Colonic mucosa (tissue), 4 donors: ENCODE measurements at places on chromosomes 3 and 15. TPM values are rescaled to one million over a fixed set of nuclear protein-coding genes. Genes with fewer than 3 reads are reported as not detected.

DNA sequence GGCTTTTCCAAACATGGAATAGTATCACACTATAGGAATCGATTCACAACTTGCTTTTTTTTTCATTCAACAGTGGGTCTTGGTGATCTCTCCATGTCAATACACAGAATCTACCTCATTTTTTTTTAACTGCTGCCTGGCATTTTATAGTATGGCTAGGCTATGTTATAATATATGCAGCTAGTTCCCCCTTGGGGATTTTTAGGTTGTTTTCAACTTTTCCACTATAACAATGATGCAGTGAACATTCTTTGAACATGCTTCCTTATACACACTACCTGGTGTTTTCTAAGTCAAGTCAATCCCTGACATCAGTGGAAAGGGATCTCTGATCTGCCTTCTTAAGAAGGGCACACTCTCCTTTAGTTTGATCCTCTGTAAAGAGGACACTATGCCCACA lies 46.5 kb upstream of the PLXND1 start:
- H3K36me3 ChIP-seq = no peaks in the 10 kb centered on the region
- peaks cover 5% of the 10 kb centered on the region for H3K4me1 ChIP-seq
- no peak for DNase-seq
- H3K27me3 ChIP-seq = no peaks in the 10 kb centered on the region
- no peak overlapping the region for H3K27ac ChIP-seq

- H3K36me3 ChIP-seq = no peaks in the 10 kb centered on the region
- H3K4me1 ChIP-seq = no peaks in the 10 kb centered on the region
- no peak overlapping the region for H3K4me3 ChIP-seq
- no peaks in the 10 kb centered on the region for H3K27me3 ChIP-seq
- no peak overlapping the region for H3K27ac ChIP-seq
Observed at GRCh38 chr3:23877329-23877980, 39.3 kb downstream of the NKIRAS1 start.

- DNase-seq = no peak
- H3K27ac ChIP-seq = no peak overlapping the region
- no peak overlapping the region for H3K4me3 ChIP-seq
- no peaks in the 10 kb centered on the region for H3K36me3 ChIP-seq
Observed at GRCh38 chr3:174792864-174793263, 66.3 kb upstream of the NAALADL2 start.

DNA sequence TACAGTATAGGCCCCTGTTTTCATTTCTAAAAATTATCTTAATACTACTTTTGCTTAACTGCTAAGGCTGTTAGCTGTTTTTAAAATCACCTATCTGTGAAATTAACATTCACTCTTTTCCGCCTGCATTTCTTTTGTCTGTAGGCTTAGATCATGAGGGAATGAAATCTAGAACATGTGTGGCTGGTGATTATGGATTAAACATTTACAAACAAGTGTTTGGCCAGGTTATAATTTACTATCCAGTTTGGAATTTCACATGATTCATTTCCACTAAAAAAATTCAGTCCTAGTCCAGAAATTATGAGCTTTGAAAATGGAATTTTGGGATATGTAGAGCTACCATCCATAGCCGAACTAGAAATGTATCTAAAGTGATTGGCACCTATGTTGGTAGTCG lies 39.1 kb downstream of the GOLM2 start:
- no peaks in the 10 kb centered on the region for H3K36me3 ChIP-seq
- H3K4me1 ChIP-seq = no peaks in the 10 kb centered on the region
- DNase-seq = no peak
- H3K4me3 ChIP-seq = no peak overlapping the region
- no peaks in the 10 kb centered on the region for H3K27me3 ChIP-seq

GRCh38 chr3:74281705-74282104 lies 332.8 kb downstream of the CNTN3 start:
- H3K4me1 ChIP-seq = no peaks in the 10 kb centered on the region
- H3K36me3 ChIP-seq = no peaks in the 10 kb centered on the region
- DNase-seq = no peak
- H3K27me3 ChIP-seq = no peaks in the 10 kb centered on the region
- H3K4me3 ChIP-seq = no peak overlapping the region
- H3K27ac ChIP-seq = no peak overlapping the region

GRCh38 chr3:14703791-14704190 lies 28.9 kb downstream of the C3orf20 start:
- no peaks in the 10 kb centered on the region for H3K27me3 ChIP-seq
- no peaks in the 10 kb centered on the region for H3K4me1 ChIP-seq
- no peak overlapping the region for H3K27ac ChIP-seq
- H3K4me3 ChIP-seq = no peak overlapping the region
- no peaks in the 10 kb centered on the region for H3K36me3 ChIP-seq
- DNase-seq = no peak

- H3K4me1 ChIP-seq = peaks cover 23% of the 10 kb centered on the region
- H3K4me3 ChIP-seq = no peak overlapping the region
- peak overlapping the region; percentile 95 for H3K27ac ChIP-seq
- no peak for DNase-seq
Observed at GRCh38 chr3:69088063-69088462, 3.3 kb downstream of the ARL6IP5 start.

GRCh38 chr3:97957617-97958311 lies 14.5 kb downstream of the RIOX2 start:
- H3K27me3 ChIP-seq = no peaks in the 10 kb centered on the region
- H3K36me3 ChIP-seq = no peaks in the 10 kb centered on the region
- H3K27ac ChIP-seq = no peak overlapping the region
- no peak overlapping the region for H3K4me3 ChIP-seq

DNA sequence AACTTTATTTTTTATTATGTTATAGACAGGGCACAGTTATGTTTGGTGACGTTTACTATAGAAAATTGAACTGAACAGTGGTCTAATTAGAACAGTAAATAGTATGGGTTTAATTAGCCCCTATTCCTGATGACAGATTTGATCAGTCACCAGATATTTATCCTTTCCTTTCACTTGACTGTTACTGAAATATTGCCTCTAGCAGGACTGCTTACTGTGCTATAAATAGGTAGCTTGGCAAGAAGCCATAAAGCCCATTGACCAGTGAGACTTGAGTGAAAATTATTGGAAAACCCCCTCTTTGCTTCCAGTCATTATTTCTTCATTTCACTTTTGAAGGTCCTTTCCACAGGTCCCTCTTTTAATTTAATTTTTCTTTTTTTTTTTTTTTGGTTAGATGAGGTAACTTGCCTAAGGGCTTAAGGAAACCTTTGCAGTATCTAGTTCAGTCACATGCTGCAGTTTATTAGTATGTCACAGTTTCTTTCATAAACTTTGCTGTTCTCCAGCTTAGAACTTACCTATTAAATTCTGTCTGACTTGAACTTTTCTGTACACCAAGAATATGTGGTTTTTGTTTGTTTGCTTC lies 115.6 kb downstream of the ADAMTSL3 start:
- H3K4me3 ChIP-seq = no peak overlapping the region
- H3K27me3 ChIP-seq = no peaks in the 10 kb centered on the region

DNA sequence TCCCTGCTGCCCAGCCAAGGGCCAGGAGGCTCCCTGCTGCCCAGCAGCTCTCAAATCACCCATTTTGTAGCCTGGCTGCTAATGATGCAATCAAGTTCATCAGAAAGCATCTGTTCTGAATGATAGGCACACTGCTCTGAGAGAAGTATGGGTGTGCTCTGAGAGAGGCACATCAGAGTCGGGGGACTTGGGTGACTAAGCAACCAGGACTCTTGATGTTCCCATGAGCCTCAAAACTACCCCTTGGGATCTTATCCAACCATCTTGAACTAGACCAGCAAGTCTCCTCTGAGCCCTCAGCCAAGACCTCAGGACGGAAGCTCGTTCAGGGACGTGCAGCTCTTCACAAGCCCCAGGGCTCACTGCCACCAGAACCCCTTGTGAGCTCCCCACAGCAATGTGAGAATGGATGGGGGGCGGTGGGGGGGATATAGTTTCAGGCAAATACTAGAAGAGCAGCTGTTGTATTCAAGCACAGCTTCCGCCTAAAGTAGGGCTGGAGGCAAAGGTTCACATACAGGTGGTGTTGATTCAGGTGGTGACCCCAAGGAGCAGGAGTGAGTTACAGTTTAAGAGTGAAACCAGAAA lies 52.2 kb upstream of the HES1 start:
- H3K4me1 ChIP-seq = peaks cover 20% of the 10 kb centered on the region
- H3K27ac ChIP-seq = no peak overlapping the region
- H3K36me3 ChIP-seq = no peaks in the 10 kb centered on the region
- H3K27me3 ChIP-seq = no peaks in the 10 kb centered on the region

GRCh38 chr15:79773128-79773527 lies 123.7 kb downstream of the MTHFS start:
- no peaks in the 10 kb centered on the region for H3K27me3 ChIP-seq
- H3K4me1 ChIP-seq = no peaks in the 10 kb centered on the region
- no peaks in the 10 kb centered on the region for H3K36me3 ChIP-seq
- no peak for DNase-seq

DNA sequence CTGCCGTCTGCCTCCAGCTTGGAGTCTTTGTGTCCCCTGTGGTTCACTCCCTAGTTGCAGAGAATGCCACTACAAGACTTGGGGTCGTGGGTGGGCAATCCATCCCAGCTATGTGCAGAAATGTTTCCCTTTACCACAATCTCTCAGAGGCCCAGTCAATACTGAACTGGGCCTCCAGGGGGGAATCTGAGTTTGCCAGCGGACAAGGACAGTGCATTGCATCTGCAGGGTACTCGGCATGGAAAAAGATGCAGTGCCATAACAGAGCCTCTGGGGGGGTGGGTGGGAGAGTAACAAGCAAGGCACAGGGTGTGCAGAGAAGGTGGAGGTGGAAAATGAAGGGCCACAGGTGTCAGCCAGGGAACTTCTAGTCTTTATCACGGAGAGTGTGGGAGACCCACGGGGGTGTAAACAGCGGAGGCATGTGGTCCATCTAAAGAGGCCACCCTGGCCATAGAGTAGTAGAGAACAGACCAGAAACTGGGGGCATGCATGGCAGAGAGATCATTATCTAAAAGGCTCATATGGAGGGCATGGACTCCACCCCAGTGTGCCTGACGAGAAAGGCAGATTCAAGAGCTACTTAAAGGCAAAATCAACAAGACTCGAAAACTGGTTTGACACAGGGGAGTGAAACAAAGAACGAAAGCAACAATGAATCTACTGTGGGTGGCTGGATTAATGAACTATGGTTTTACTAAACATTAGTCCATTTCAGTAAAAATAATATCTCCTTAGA lies 182.4 kb downstream of the ANXA2 start:
- H3K27me3 ChIP-seq = no peaks in the 10 kb centered on the region
- DNase-seq = no peak
- no peak overlapping the region for H3K27ac ChIP-seq
- no peaks in the 10 kb centered on the region for H3K36me3 ChIP-seq
- no peaks in the 10 kb centered on the region for H3K4me1 ChIP-seq

GRCh38 chr3:23455775-23456174 lies 252.6 kb downstream of the UBE2E2 start:
- no peak overlapping the region for H3K27ac ChIP-seq
- no peaks in the 10 kb centered on the region for H3K4me1 ChIP-seq
- DNase-seq = no peak
- H3K4me3 ChIP-seq = no peak overlapping the region
- H3K27me3 ChIP-seq = no peaks in the 10 kb centered on the region

GRCh38 chr3:107062787-107063186 lies 314.5 kb upstream of the CCDC54 start:
- H3K27me3 ChIP-seq = no peaks in the 10 kb centered on the region
- H3K4me1 ChIP-seq = no peaks in the 10 kb centered on the region
- no peak overlapping the region for H3K27ac ChIP-seq
- no peak for DNase-seq
- H3K36me3 ChIP-seq = no peaks in the 10 kb centered on the region

- no peaks in the 10 kb centered on the region for H3K4me1 ChIP-seq
- DNase-seq = no peak
- no peak overlapping the region for H3K4me3 ChIP-seq
- H3K27ac ChIP-seq = no peak overlapping the region
Observed at GRCh38 chr3:185409957-185410356, 47.0 kb downstream of the MAP3K13 start.

DNA sequence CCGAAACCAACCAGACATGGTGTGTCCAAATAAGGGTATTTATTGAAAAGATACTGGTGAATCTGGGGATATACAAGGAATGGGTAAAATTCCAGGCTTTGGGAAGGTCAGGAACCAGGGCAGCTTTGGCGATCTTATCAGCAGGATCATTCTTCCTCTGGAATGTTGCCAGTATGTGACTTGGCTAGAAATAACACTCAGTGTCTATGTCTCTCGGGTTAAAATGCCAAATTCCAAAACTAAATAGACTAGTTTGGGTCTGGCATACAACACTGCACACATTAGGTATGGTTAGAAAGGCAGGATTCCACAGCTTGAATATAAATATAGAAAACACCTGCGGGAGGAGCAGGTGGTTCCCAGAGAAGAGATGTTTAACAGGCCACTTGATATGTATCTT lies 220.2 kb upstream of the CD96 start:
- H3K27ac ChIP-seq = no peak overlapping the region
- H3K4me1 ChIP-seq = no peaks in the 10 kb centered on the region
- H3K36me3 ChIP-seq = no peaks in the 10 kb centered on the region

GRCh38 chr3:118963711-118964110 lies 70.9 kb downstream of the IGSF11 start:
- H3K4me1 ChIP-seq = no peaks in the 10 kb centered on the region
- H3K27ac ChIP-seq = no peak overlapping the region
- H3K27me3 ChIP-seq = no peaks in the 10 kb centered on the region

- no peak for DNase-seq
- no peak overlapping the region for H3K4me3 ChIP-seq
- H3K27me3 ChIP-seq = no peaks in the 10 kb centered on the region
- no peak overlapping the region for H3K27ac ChIP-seq
- H3K36me3 ChIP-seq = peaks cover 27% of the 10 kb centered on the region
- H3K4me1 ChIP-seq = no peaks in the 10 kb centered on the region
Observed at GRCh38 chr3:56667973-56668579, 15.0 kb downstream of the TASOR start.

DNA sequence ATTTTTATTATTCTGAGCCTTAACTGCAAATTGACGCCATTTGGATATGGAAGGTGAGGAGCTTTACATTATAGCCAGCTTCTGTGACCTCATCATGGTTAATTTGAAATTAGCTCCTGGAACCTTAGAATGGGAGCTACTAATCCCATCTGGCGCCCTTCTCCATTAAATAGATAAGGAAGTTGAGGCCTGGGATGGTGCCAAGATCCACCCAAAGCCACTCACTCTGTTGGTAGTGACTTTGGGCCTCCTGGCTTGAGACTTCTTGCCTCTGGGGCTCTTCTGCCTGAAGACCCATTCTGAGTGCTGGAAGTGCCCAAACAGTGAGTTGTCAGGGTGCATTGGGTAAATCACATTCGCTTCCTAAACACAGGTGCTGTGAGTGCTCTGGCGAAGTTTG lies 12.0 kb upstream of the HMCES start:
- H3K27ac ChIP-seq = no peak overlapping the region
- no peaks in the 10 kb centered on the region for H3K27me3 ChIP-seq
- H3K4me3 ChIP-seq = no peak overlapping the region
- H3K4me1 ChIP-seq = no peaks in the 10 kb centered on the region
- peaks cover 62% of the 10 kb centered on the region for H3K36me3 ChIP-seq

CACNA2D2 gene
- 3.3 TPM for total RNA-seq

MORC1 gene
- not detected for total RNA-seq

COL6A6 gene
- not detected for total RNA-seq

WDR76 gene
- 20.7 TPM for total RNA-seq

ATP13A5 gene
- 0.05 TPM for total RNA-seq

ADGRG7 gene
- total RNA-seq = 3.2 TPM

HSPBAP1 gene
- total RNA-seq = 5.7 TPM

GOLGA6A gene
- total RNA-seq = not detected

FGD5 gene
- 8.7 TPM for total RNA-seq

SAMMSON gene
- not detected for total RNA-seq

AHSG gene
- total RNA-seq = 1.9 TPM

PAQR5 gene
- 71.1 TPM for total RNA-seq

SUCLG2 gene
- total RNA-seq = 219 TPM

NLGN1 gene
- total RNA-seq = 1.3 TPM
